ENCODE measurements at places on chromosomes 13 and 19. TPM values are rescaled to one million over a fixed set of nuclear protein-coding genes. Genes with fewer than 3 reads are reported as not detected.

Gene ACER1
- not detected for polyA plus RNA-seq

Gene ZNF878
- polyA plus RNA-seq: 0.19 TPM

Gene REXO1
- 42.2 TPM for polyA plus RNA-seq

Gene RRAS
- 42.9 TPM for polyA plus RNA-seq

Gene ZNF121
- 5.6 TPM for polyA plus RNA-seq

Gene DPY19L3
- 5.9 TPM for polyA plus RNA-seq

Gene IGFL2
- not detected for polyA plus RNA-seq

Gene SUGT1
- polyA plus RNA-seq: 24.3 TPM

Gene MAP4K1
- 2.6 TPM for polyA plus RNA-seq

Gene OR4F17
- not detected for polyA plus RNA-seq

Gene TSSK6
- polyA plus RNA-seq: 1.5 TPM

Gene ZNF534
- not detected for polyA plus RNA-seq

Gene LGALS7B
- polyA plus RNA-seq: not detected

Gene DACH1
- polyA plus RNA-seq: 5.5 TPM

Gene GFY
- not detected for polyA plus RNA-seq

Gene TRIM13
- 8.9 TPM for polyA plus RNA-seq

Gene SULT2A1
- polyA plus RNA-seq: not detected

Gene SCN1B
- 14.0 TPM for polyA plus RNA-seq

Gene CBARP
- polyA plus RNA-seq: 2.6 TPM

Gene SPHK2
- polyA plus RNA-seq: 15.9 TPM

Gene TMEM91
- 33.0 TPM for polyA plus RNA-seq

Gene C19orf85
- not detected for polyA plus RNA-seq

Gene SIGLEC12
- polyA plus RNA-seq: not detected

Gene ERICH6B
- polyA plus RNA-seq: not detected

Gene LIN7B
- 20.7 TPM for polyA plus RNA-seq

Gene UQCR11
- polyA plus RNA-seq: 49.3 TPM

Gene BCAM
- 140 TPM for polyA plus RNA-seq

Gene NLRP7
- not detected for polyA plus RNA-seq

Gene SHISA2
- polyA plus RNA-seq: 0.38 TPM

Gene KIR2DL1
- not detected for polyA plus RNA-seq

Gene CRX
- not detected for polyA plus RNA-seq

Gene CYSLTR2
- polyA plus RNA-seq: 0.15 TPM

Gene SLITRK5
- polyA plus RNA-seq: 1.4 TPM

Measured in pancreas (tissue), 10 donors.